Kidney epithelial cell (primary cell): ENCODE measurements at places on chromosomes 6 and 20. TPM values are rescaled to one million over a fixed set of nuclear protein-coding genes. Genes with fewer than 3 reads are reported as not detected.
A peak's percentile ranks its signal among the peaks of the same experiment; 100 is the strongest.

DNA sequence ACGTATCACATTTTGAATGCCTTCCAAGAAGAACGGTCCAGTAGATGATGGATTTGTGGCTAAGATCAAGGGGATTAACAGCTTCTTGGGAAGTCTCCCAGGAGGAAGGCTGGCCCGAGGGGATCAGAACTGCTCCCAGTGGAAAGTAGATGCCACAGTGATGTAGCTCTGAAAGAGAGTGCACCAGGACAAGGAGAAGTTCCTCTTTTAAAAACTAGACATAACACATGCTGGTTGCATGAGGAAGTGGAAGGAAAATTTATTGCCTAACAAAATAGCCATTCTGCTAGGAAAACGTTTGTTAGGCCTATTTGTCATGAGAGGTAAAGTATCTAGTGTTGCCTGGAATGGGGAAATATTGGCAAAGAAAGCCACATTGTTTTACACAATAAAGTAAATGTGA is 87.8 kb downstream of the CDH26 start:
- DNase-seq: no peak

- DNase-seq: no peak
These were observed 452 bp downstream of the TRAF3IP2 start for GRCh38 chr6:111605100-111605751.

- DNase-seq: no peak
These were observed 5.6 kb upstream of the ZNF831 start for GRCh38 chr20:59157961-59158541.

E2F3 gene
- total RNA-seq: 14.9 and 16.6 TPM in 2 replicates

DNA sequence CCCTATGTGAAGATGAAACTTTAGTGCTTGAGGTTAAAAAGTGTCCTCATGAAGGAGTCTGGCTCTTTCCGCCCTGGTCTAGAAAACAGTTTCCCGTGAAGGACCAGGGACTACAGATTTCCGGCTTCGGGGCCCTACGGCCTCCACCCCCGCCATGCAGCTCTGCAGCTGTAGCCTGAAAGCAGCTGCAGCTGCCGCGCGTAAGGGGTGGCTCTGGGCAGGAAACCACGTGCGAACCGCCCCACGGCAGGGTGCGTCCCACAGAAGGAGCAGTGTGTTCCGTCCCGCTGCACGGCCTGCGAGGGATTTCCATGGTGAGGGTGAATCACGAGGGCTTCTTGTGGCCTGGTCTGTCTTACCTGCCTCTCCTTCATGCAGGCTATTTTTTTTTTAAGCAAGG is 117.0 kb downstream of the ERMARD start:
- no peak for DNase-seq

DNA sequence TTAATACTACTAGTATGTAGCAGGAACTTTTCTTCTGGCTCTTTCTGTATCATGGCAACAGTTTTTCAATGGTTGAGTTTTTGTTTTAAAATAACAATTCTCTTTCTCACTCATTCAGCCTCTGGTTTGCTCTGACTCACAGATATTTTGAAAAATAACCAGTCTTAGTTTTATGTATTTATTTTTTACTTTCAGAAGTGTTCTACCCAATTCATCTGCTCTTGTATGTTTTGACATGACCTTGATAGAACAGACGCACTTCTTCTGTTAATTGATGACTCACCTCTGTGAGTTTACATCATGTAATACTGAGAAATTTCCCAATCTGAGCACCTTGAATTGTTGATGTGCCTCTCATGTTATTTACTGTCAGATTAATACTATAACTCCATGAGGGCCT is 178.9 kb downstream of the SASH1 start:
- no peak for DNase-seq

DNA sequence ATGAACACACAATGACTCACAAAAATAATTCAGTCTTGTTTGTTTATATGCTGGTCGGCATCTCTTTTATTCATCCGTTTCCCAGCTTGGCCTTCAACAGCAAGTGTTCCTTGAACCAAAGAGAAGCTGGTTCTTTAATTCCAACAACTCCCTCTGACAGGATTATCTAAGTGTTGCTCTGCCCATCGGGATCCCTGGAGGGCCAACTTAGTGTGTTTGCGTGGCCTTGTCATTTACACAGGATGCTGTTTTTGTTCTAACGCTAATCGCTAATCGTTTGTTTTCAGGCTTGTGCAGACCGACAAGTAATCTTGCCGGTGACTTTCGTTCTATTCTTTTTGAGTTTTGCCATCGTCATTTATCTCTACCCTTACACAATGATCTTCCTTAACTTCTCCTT is 267.4 kb upstream of the EXOC2 start:
- DNase-seq: no peak

- DNase-seq: no peak
These were observed 979.8 kb upstream of the GJE1 start for GRCh38 chr6:141152951-141153350.

DNA sequence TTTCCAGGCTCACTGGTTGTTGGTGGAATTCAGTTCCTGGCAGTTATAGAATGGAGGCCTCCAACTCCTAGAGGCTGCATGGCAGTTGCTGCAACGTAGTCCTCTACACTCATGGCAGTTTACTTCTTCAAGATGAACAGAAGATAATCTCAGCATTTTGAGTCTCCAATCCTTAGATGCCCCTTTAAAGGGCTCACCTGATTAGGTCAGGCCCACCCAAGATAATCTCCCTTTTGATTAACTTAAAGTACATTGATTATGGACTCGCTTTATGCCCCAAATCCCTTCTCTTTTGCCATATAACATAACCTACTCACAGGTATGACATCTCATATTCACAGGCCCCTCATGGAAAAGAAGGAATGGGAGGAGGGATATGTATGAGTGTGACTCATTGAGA is 76.4 kb downstream of the ZNF133 start:
- no peak for DNase-seq

ZNF831 gene
- not detected in 2 replicates for total RNA-seq

GRIK2 gene
- total RNA-seq: 0.13 and 5.5 TPM in 2 replicates

DNA sequence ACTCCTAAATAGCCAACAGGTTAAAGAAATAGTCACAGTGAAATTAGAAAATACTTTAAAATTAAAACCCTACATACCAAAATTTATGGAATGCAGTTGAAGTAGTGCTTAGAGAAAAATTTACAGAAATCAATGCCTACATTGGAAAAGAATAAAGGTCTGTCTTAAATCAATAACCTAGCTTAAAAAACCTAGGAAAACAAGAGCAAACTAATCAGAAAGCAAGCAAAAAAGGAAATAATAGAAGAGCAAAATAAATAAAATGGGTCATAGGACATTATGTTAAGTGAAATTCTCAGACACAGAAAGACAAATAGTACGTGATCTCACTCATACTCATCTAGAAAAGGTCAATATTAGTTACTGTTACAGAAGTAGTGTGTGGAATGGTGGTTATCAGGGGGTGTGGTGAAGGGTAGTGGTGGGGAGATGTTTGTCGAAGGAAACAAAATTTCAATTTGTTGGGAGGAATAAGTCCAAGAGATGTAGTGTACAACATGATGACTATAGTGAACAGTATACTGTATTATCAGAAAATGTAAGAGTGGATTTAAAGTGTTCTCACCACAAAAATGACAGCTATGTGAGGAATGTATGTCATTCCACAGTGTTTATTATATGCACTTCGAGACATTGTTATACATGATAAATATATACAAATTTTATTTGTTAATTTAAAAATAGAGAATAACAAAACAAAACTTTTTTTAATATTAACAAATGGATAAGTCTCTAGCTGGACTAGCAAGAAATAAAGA is 423.6 kb downstream of the CDH26 start:
- no peak for DNase-seq

BMP6 gene
- 0.89 and 1.1 TPM in 2 replicates for total RNA-seq

IP6K3 gene
- 0.29 and 1.6 TPM in 2 replicates for total RNA-seq

DNA sequence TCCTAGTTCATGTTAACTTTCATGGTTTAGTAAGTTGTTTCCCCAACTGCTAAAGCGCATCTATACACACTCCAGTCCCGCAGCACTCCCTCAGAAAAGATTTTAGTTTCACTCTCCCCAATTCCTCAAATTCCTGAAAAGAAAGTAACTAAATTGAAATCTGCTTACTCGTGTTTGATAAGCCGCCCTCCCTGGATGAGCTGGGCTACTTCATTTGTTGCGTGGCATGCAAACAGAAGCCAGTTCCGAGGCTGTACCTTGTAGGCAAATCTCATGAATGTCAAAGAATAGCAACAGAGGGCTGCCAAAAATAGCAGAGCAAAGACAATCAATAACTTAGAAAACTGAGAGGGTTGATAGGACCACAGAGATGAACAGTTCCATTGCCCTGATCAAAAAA is 16.9 kb downstream of the MPC1 start:
- DNase-seq: no peak

DNA sequence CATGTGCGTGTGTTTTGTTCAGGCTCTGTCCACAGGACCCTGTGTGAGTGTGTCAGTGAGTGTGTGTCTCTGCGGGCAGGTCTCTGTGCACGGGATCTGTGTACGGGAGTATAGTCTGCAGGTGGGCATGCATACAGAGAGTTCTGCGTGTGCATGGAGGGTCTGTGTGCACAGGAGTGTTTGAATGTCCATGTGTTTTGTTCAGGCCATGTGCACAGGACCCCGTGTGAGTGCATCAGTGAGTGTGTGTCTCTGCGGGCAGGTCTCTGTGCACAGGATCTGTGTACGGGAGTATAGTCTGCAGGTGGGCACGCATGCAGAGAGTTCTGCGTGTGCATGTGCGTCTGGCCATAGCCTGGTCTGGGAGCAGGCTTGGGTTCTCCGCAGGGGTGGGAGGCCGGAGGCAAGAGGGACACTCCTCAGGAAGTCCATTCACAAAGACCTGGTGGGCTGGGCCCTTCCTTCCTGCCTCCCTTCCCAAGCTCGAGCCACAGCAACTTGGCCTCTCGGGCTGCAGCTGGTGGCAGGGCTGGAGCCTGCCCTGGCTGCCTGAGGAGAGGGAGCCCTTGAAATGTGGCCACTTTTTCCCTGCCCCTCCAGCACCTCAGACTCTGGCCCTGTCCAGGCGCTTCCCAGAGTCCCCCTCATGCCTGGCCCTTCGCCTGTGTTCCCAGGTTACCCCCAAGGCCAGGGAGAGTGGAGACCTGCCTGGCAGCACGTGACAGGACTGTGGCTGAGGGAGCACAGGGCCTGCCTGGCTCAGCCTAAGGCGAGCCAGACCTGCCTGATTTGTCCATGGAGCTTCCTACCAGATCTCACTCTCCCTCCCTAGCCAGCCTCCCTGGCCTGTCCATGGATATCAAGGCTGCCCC is 6.8 kb downstream of the HSPA12B start:
- DNase-seq: no peak

DNA sequence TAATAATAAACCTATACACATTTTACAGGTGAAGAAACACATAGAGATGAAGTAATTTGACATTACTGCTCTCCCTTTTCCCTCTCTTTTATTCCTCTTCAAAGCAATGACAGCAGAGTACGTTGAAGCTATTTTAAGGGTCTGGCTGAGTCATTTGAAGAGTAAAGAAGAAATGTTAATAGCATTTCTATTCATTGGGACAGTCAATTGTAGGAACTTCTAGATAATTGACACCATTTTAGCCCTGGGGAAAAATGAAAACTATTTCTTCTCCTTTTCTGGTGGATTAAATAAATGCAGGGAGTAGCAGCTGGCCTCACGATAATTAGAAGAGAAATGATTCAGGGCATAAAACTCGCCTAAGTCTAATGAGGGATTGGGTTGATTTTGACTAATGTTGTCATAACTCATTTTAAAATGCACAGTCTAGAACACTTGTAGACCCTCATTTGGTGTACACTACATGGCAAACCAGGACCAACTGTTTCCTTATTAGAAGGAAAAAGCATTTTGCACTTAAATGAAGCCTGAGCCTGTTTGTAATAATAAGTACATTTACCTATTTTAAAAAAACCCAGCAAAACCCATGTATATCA is 48.1 kb downstream of the RIPOR2 start:
- DNase-seq: no peak

- no peak for DNase-seq
These were observed 188.0 kb upstream of the SLC24A3 start for GRCh38 chr20:19024296-19025035.

GRCh38 chr20:36113566-36114250 is 40.8 kb upstream of the EPB41L1 start:
- DNase-seq: no peak

SLC17A1 gene
- total RNA-seq: not detected in 2 replicates

SNAI1 gene
- 1.0 TPM in 1 of 2 replicates, not detected in the other for total RNA-seq

DNA sequence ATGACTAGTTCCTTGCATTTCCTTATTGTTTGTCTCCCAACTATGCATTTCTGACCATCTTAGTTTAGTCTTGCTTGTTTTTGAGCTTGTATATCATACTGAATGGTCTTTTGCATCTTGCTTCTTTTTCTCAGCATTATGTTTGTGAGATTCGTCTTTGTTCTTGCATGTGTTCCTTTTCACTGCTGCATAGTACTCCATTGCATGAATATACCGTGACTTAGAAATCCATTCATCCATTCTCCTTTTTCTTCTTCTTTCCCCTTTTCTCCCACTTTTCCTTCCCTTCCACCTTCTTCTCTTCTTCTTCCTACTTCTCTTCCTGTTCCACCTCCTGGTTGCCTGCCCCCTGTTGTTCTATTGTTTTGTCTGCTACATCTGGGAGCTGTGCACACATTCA is 42.8 kb downstream of the CDH22 start:
- no peak for DNase-seq

DNA sequence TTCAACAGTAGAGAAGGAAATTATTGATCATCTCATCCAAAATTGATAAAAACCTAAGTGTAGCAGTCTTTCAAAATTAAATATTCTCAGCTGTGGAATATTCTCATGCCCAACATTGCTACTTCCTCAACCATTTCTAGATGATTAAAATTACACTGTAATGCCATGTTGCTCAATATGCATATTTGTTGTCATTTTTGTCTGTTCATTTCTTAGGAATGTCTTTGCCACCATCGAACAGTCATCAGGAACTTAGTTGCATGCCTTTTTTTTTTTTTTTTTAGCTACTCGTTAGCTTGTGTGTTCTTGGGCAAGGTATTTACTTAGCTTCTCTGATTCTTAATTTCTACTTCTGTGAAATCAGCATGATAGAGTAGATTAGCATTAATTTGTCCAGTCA is 188.6 kb downstream of the DTNBP1 start:
- DNase-seq: no peak

GRCh38 chr6:9140951-9141460 is 705.7 kb upstream of the SLC35B3 start:
- DNase-seq: no peak

SLC22A1 gene
- 0.14 and 1.3 TPM in 2 replicates for total RNA-seq

DNA sequence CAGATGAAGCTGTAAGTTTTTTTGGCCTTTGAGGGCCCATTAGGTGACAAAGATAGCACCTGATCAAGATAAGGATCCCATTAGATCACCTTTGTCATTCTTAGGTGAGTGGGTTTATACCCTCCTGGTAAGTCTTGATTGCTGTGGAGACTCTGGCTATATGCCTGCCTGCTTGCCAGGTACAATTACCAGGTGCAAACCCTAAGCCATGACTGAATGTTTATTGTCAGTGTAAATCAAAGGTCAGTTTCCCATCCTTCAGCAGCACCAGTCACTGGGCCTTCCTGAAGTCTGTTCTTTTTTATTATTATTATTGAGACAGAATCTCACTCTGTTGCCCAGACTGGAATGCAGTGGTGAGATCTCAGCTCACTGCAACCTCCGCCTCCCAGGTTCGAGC is 106.4 kb upstream of the FOXO3 start:
- no peak for DNase-seq

- no peak for DNase-seq
These were observed 34.2 kb upstream of the SRPK1 start for GRCh38 chr6:35955071-35955470.

- no peak for DNase-seq
These were observed 55.3 kb upstream of the CTNNBL1 start for GRCh38 chr20:37638527-37638926.

GRCh38 chr6:8180327-8181159 is 78.2 kb upstream of the EEF1E1 start:
- peak; percentile 81 for DNase-seq

GRCh38 chr6:46850792-46851191 is 57.6 kb downstream of the MEP1A start:
- DNase-seq: no peak

SLC17A2 gene
- not detected in 2 replicates for total RNA-seq
